ENCODE measurements at places on chromosomes 3 and 15.

DNA sequence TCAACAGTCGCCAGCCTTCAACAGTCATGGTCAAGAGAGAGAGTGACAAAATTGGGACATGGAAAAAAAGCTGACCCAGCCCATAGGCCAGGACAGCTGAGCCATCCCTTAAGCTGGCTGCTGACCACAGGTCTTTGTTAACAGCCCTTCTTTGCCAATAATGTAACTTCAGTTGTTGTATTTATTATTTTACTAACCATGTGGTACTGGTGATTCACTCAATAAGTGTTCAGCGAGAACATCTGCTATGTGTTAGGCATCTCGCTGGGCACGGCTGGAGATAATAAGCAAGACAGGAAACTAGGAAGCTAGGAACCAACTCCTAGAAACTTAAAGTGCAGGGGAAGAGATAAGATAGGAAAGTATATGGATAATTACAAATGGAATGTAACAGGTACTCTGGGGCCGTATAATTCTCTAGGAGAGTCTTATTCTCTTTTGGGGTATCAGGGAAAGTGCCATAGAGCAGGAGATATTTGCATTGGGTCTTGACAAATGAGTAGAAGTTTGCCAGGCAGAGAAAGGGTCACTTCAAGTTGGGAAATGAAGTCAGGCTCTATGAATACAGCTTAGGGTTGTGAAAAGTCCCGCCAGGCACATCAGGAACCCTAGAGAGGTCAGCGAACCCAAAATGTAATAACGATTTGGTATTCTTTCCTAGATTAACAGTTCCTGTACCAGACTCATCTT lies 84.0 kb upstream of the TRA2B start:
- H3K27ac ChIP-seq, result no peak overlapping the region
- H3K36me3 ChIP-seq, result no peaks in the 10 kb centered on the region
- no peak for DNase-seq
- peaks cover 11% of the 10 kb centered on the region for H3K27me3 ChIP-seq

DNA sequence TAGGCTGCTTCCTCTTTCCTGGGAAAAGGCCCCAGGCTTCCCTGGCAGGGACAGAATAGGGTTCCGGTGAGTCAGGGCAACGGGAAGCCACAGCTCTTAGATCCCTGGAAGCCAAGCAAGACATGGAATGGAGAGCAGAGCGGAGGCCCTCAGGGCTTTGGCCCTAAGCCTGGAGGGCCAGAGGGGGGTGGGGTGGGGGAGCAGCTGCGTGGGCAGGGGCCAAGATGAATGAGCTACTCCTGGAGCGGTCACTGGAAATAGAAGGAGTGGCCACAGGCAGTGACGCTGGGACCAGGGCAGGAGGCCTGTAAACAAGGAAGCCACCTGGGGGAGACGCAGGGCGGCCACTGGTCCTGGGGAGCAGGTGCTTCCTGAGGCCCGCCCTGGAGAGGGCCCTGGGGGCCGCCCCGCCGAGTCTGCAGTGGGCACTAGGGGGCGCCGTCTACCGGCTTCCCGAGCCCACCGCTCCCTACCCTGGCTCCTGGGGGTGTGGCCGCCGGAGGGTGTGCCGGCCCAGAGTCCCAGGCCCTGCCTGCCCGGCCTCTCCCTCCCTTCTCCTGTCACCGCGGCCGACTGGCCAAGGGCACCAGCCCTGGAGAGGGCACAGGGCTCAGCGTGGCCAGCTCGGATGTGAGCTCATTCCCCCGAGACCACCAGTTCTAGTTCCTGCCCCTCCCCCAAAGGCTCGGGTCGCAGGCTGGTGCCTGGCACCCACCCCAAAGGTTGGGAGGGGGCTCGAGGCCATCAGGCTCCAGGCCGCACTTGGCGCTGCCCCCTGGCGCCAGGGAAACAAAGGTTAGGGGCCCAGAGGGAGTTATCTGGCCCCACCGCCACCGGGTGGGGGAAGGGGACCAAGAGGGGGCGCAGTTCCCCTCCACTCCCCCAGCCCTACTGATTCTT lies 12.1 kb downstream of the VPS18 start:
- H3K27ac ChIP-seq, result peak overlapping the region; percentile 96
- H3K36me3 ChIP-seq, result no peaks in the 10 kb centered on the region
- peak; percentile 94 for DNase-seq
- peak overlapping the region; percentile 85 for H3K4me3 ChIP-seq

DNA sequence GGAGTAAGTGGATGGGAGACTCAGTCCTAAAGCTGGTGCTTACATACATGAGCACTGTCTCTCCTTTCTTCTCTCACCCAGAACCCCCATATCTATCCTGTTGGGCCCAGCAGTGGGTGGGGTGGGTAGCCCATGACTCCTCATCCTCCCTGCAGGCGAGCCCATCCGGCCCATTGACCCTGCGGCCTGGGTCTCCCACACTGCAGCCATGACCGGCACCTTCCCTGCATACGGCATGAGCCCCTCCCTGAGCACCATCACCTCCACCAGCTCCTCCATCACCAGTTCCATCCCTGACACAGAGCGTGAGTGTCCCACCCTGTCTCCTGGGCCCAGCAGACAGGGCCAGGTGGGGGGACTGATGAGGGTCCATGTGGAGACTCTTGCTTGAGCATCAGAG lies 8.0 kb upstream of the AP2M1 start:
- no peaks in the 10 kb centered on the region for H3K36me3 ChIP-seq
- peaks cover 8% of the 10 kb centered on the region for H3K4me1 ChIP-seq
- no peaks in the 10 kb centered on the region for H3K27me3 ChIP-seq
- DNase-seq, result no peak

DNA sequence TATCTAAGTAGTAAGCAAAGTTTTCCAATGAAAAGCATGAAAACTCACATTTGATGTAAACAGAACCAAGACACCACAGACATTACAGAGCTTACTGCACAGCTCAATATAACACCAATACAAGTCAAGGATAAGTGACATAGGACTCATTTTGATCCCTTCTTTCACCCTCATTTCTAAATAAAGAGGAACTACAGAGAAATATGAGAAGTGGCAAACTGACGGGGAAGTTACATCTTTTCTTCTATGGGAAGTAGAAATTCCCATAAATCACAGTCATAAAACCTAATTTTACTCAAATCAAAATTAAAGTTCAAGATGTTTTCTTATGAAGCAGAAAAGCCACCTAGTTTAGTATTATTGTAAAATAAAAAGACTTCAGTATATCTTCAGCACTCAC lies 3.8 kb downstream of the ATG3 start:
- H3K27me3 ChIP-seq, result no peaks in the 10 kb centered on the region
- no peak for DNase-seq
- H3K4me1 ChIP-seq, result peaks cover 66% of the 10 kb centered on the region
- H3K27ac ChIP-seq, result peak overlapping the region; percentile 5
- H3K4me3 ChIP-seq, result no peak overlapping the region

GRCh38 chr15:63083044-63083443 lies 38.6 kb upstream of the LACTB start:
- peaks cover 12% of the 10 kb centered on the region for H3K27me3 ChIP-seq
- H3K36me3 ChIP-seq, result no peaks in the 10 kb centered on the region
- no peaks in the 10 kb centered on the region for H3K4me1 ChIP-seq
- no peak for DNase-seq

DNA sequence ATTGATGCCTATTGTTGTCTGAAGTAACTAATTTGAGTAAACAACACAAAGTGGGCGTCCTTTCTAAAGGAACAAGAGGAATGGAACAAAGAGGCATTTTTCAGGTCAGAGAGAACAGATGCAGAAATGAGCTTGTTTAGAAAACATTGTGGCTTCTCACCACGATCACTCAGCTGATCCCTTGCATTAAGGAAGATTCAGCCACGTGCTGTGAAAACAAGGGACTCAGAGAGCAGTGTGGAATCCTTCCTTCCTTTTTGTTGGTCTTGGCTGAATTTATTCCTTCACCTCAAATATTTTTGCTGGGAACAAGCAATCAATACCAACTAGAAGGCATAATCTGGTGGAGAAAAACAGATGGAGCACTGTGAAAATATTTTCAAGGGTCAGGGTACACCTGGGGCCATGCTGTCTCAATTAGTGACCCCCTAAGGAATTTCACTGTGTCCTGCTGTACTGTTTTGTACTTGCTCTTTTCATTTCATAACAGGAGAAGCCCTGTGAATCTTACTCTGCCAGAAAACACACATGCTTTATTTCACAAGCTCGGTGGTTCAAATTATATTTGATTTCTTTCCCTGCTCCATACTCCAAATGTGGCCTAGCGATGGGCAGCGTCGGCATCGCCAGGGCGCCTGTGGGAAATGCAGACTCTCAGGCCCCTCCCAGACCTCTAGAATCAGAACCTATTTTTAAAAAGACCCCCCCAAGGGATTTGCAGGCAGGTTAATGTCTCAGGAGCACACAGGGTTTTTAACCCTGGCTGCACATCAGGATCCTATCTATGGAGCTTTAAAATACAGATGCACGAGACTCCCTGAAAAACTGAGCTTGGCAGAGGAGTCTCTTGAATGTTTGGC lies 11.6 kb upstream of the SLC6A20 start:
- no peak for DNase-seq
- peaks cover 12% of the 10 kb centered on the region for H3K36me3 ChIP-seq
- no peaks in the 10 kb centered on the region for H3K4me1 ChIP-seq
- no peak overlapping the region for H3K27ac ChIP-seq
- no peaks in the 10 kb centered on the region for H3K27me3 ChIP-seq

- DNase-seq, result peak; percentile 31
- no peak overlapping the region for H3K4me3 ChIP-seq
- H3K27me3 ChIP-seq, result peaks cover 14% of the 10 kb centered on the region
- no peaks in the 10 kb centered on the region for H3K4me1 ChIP-seq
- H3K27ac ChIP-seq, result no peak overlapping the region
Measured at GRCh38 chr3:140898340-140899180, 43.1 kb upstream of the SLC25A36 start.

DNA sequence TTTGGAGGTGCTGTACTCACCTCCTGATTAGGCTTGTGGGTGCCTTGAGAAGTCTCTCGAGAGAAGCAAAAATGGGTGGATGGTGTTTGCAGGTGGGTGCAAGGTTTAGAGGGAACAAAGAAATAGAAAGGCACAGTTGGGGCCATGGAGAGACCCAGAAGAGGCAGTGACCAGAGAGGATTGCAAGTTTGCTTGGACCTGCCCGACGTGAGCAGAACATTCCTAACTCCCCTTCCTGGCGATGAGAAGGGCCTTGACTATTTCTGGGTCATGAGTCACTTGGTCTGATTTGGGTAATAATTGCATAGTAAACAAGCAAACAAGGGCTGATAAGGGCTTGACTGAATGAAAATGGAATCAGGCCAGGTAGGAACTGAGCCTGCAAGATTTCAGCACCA lies 7.0 kb upstream of the CTSH start:
- H3K36me3 ChIP-seq, result no peaks in the 10 kb centered on the region
- DNase-seq, result no peak

GRCh38 chr3:43870844-43871626 lies 180.3 kb downstream of the ABHD5 start:
- no peaks in the 10 kb centered on the region for H3K4me1 ChIP-seq
- peaks cover 8% of the 10 kb centered on the region for H3K36me3 ChIP-seq
- DNase-seq, result no peak
- H3K27ac ChIP-seq, result no peak overlapping the region
- peaks cover 57% of the 10 kb centered on the region for H3K27me3 ChIP-seq
- H3K4me3 ChIP-seq, result no peak overlapping the region

- H3K4me3 ChIP-seq, result no peak overlapping the region
- no peak overlapping the region for H3K27ac ChIP-seq
- no peak for DNase-seq
- H3K36me3 ChIP-seq, result no peaks in the 10 kb centered on the region
- H3K4me1 ChIP-seq, result no peaks in the 10 kb centered on the region
Measured at GRCh38 chr3:69282181-69282580, 103.7 kb downstream of the FRMD4B start.

DNA sequence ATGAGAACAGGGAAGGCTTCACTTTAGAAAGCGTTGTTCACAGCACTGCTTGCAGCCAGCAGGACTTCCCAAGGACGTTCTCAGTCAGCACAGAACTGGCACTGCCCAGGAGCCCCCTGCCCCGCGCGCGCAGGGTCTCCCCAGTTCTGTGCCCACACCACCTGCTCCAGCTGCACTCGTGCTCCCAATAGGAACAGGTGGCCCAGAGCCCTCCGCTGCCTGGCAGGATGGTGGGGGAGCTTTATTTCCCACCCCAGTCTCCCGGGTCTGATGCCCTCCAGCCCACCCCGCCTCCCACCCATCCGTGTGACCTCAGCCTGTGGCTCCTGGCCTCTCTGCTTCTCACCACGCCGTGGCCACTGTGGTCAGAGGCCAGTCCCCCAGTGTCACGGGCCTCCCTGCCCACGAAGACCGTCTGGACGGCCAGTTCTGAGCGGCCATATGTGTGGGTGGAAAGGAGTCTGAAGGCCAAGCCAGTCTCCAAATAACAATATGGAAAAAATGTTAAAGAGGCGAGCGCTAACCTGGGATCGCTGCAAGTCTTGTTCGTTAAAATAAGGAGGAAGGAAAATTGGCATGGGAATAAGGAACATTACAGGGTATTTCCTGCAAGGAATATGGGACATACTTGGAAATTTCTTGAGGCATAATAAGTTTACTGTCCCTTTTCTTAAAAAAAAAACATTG lies 54.6 kb upstream of the PCSK6 start:
- DNase-seq, result no peak
- H3K4me1 ChIP-seq, result no peaks in the 10 kb centered on the region
- no peak overlapping the region for H3K4me3 ChIP-seq
- H3K27me3 ChIP-seq, result peaks cover 27% of the 10 kb centered on the region

DNA sequence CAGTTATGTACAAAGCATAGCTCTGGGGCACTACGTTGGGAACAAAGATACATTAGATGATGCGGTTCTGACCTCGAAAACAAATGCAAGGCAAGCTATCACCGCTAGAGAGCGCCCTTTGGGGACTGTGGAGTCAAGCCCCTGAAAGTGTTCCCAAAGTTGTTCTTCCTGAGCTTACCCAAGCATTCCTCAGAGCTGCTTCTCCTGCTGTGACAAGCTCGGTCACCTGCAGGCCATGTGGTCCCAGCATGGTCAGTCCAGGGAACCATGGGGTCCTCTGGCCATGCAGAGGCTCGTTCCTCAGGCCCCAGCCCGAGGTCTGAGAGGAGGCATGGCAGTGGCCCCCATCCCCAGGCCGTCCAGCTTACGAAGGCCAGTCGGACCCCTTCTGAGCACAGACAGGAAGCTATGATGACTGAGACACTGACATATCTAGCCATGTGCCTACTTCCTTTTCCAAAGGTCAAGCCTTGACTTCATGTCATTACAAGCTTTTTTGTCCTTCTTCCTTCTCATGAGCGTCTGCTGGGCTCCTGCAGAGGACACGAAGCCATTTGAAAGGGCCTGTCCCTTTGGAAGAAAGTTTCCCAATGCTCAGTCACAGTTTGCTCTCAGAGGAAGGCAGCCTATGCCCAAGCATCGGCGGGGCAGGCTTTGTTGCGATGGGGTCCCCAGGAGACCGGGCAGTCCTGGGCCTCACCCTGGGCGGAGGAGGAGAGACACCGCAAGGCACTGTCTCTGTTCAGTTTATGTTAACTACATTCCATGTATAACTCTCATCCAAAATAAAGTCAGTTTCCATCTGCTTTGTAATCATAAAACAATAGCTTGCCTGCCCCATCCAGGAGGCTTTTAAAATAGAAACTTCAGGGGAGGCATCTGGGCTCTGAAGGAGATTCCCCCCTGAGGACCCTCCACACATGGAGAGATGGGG lies 79.3 kb downstream of the ATP10A start:
- H3K27ac ChIP-seq, result no peak overlapping the region
- no peaks in the 10 kb centered on the region for H3K27me3 ChIP-seq
